Left lobe of liver (tissue), 2 donors: ENCODE measurements at places on chromosomes 16 and 17.
A peak's percentile ranks its signal among the peaks of the same experiment; 100 is the strongest.

GRCh38 chr17:40615068-40615840 is 32.4 kb downstream of the SMARCE1 start:
- peak; percentile 74 for DNase-seq

DNA sequence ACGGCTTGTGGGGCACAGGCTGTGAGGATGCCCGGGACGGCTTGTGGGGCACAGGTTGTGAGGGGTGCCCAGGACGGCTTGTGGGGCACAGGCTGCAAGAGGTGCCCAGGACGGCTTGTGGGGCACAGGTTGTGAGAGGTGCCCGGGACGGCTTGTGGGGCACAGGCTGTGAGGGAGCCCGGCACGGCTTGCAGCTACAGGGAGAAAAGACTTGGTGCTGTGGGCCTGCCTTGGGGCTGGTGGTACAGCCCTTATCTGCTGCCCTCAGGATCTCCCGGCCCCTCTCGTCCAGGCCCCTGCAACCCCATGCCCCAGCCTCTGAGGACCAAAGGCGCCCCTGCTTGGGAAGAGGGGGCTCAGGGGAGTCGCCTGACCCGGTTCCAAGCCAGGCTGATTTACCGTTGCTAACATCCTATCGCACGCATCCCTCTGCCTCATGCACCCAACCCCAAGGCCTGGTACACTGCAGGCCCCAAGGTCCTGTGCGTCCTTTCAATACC is 5.0 kb upstream of the HBM start:
- no peak for DNase-seq

- no peak for DNase-seq
Measured at GRCh38 chr17:75548813-75549212, 23.3 kb downstream of the LLGL2 start.

GRCh38 chr17:8904201-8904600 is 36.7 kb upstream of the PIK3R6 start:
- peak; percentile 18 for DNase-seq

DNA sequence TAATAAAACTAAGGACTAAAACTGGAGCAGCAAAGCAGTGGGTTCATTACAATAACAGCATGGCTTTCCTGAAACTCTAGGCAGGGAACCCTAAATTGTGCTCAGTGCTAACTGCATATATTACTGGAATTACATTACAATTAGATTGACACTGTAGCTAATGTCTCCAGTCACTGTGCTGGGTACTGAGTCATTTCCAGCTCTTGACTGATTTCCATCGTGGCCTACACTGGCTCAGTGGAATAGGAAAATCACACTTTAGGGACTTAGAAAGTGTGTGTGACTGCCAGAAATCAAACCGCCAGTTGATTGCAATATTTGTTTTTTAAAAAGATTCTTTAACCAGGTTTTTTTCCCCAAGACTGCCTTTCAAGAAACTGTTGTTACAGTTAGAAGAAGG is 1447.4 kb upstream of the GOT2 start:
- no peak for DNase-seq

DNA sequence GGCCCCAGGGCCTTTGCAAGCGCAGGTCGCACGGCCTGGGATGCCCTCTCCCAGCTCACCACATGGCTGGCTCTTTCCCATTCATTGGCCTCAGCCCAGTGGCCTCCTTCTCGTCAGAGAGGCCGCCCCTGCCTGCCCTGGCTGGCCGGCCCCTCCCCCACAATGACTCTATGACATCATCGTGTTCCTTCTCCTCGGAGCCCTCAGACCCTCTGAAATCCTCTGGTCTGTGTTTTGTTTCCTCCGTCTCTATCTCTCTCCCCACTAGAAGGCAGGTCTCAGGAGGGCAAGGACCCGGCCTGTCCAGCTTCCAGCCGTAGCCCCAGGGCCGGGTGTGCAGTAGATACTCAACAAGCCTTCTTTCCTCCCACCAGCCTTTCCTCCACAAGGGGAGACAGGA is 164.8 kb upstream of the FOXF1 start:
- no peak for DNase-seq

- DNase-seq, result no peak
Measured at GRCh38 chr16:89113152-89113547, 19.5 kb downstream of the ACSF3 start.

- no peak for DNase-seq
Measured at GRCh38 chr17:14605267-14605599, 304.4 kb downstream of the HS3ST3B1 start.

GRCh38 chr17:47934856-47935255 is 6.5 kb upstream of the PNPO start:
- DNase-seq, result no peak

DNA sequence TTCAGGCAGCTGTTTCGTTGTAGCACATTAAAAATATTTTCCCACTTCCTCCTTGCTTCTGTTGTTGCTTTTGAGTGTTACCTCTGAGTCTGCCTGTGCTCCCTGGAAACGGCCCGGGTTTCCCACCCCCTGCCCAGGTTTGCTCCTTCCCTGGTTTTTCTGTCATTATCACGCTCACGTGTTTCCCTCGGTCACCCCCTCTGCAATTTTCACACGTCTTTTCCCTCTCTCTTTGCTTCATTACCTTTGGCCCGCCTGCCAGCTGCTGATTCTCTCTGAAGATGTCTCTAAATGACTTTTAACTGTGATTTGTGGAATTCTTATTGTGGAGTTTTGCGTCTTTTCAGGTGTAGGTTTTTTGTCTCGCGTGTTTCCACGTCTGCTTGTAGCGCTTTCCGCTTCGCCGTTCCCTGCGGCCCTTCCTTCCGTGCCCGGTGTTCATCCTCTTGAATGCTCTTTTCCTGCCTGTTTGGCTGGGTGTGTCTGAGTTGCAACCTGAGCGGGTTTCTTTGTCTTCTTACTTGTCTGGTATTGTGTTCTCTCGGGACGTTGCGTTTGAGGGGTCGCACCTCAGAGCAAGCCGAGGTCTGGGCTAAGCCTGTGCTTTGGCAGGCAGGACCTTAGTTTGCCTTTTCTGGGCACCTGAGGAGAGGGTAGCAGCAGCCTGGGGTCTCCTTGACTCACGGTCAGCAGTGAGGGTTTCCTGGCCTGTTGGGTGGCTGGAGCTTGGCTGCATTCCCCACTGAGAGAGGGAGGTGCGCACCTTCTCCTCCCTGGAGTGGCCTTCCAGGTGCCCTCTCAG is 96.3 kb upstream of the ZNF750 start:
- no peak for DNase-seq

DNA sequence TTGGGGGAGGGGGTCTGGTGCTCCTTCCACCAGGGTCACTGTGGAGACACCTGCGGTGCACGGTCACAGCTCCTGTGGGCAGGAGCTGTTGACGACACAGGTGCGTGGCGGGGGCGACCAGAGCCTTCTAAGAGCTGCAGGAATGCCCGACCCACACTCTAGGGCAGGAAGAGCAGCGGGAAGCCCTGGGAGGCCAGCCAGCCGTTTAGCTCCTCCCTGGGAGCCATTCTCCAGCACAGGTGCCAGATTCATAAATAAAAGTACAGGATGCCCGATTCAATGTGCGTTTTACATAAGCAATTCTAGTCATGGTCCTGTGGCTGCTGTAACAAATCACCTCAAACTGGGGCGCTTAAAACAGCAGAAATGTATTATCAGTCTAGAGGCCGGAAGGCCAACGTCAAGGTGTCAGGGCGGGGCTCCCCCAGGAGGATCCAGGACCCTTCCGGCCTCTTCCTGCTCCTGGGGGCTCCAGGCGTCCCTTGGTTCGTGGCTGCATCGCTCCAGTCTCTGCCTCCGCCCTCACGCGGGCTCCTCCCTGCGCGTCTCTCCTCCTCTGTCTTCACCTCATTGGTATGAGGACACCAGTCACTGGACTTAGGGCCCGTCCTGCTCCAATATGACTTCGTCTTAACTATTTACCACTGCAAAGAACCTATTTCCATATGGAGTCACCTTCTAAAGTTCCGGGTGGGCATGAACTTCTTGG is 155.4 kb downstream of the FOXL1 start:
- DNase-seq, result no peak

DNA sequence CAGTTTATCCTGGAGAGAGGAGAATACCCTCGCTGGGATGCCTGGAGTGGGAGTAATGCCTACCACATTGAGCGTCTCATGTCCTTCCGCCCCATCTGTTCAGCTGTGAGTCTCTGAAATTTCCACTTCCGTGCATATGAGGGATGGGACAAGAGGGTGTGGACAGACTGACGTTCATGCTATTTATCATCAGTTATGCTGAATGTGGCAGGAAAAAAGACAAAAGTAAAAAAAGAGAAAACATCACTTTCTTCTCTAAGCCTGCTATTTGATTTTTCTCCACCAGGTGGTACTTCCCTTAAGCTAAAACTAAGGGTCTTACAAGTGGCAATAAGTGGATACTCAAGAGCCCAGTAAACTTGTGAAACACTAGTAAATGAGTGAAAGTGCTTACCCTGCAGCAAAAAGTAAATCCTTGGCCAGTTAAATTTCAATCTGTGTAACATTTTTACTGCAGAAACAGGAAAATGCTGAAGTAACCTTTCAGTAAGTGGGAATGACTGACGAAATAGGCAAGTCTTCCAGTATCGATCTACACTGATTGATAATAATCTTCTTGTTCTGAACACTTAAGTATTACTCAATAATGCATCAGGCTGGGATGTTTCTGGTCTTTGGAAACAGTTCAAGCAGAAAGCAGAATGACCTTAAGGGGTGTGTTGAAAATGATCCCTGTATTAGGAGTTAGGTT is 5.6 kb downstream of the CRYBA1 start:
- no peak for DNase-seq

DNA sequence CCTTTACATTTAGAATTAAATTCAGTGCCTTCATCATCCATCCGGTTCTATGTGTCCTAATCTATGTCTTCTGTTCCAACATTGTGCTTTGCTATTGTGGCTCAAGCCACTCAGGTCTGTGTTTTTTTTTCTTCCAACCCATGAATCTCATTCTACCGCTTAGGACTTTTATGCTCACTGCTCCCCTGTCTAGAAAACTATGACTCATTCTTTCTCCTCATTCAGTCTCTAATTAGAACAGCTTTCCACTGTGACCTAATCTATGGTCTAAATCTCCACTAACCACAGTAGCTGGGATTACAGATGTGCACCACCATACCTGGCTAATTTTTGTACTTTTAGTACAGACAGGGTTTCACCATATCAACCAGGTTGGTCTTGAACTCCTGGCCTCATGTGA is 418.7 kb downstream of the KCNJ2 start:
- no peak for DNase-seq

DNA sequence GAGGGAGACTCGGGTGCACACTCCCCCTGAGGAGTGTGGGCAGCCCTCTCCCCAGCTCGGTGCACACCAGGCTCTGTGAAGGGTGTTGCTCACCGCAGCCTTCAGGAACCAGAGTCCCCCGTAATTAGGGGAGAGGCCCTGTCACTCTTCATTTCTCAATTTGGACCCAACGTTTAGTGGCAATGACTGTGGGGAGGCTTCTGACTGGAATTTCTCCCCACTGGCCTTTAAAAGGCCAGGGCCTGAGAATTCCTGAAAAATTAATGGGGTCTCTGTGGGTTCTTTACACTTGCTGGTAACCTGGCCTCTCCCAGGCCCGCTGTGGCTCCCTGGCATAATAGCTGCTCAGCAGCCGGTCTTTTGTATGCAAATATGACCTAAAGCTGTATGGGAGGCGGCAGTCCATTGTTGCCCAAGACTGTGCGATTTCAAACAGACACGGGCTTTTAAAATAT is 209.7 kb downstream of the MSI2 start:
- DNase-seq, result no peak

- peak; percentile 48 for DNase-seq
Measured at GRCh38 chr16:85402910-85403692, 210.0 kb upstream of the GSE1 start.

DNA sequence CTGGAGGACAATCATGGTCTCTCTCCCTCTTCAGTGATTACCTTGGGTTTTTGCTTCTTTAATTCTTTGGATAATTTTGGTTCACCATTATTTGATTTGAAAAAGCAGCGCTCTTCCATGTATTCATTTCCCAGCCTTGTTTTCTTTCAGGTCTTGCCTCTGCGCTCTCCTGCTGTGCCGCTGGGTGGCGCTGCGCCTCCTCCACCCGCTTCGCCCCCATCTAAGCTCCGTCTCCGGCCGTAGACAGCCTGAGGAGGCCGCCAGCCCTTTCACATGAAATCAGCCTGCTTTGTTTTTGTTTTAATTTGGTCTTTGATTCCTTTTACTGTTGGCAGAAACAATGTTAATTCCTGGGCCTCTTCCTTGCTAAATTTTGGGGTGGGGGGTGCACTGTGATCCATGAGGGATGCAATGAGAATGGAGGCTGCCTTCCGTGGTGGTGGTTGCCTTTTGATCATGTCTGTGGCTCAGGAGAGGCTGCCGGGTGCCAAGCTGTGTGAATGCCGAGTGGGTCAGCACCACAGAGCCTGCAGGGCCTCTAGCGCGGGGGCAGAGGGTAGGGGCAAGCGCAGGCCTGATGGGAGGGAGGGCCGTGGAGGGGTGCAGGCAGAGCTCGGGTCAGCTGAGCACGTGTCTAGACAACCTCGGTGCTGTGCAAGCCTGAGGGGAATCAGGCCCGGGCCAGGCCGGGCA is 64.1 kb downstream of the PLD6 start:
- no peak for DNase-seq

- DNase-seq, result peak; percentile 68
Measured at GRCh38 chr16:67936124-67936879, at the start of gene PSMB10. Gene PSMB10, minus strand, starts transcription at chr16:67936850. Its CDS starts 101 bp downstream, at chr16:67936749.

GRCh38 chr17:27585153-27585681 is 45.8 kb upstream of the LGALS9 start:
- no peak for DNase-seq

- DNase-seq, result peak; percentile 74
Measured at GRCh38 chr17:45428050-45428617, 4.5 kb downstream of the ARHGAP27 start.

DNA sequence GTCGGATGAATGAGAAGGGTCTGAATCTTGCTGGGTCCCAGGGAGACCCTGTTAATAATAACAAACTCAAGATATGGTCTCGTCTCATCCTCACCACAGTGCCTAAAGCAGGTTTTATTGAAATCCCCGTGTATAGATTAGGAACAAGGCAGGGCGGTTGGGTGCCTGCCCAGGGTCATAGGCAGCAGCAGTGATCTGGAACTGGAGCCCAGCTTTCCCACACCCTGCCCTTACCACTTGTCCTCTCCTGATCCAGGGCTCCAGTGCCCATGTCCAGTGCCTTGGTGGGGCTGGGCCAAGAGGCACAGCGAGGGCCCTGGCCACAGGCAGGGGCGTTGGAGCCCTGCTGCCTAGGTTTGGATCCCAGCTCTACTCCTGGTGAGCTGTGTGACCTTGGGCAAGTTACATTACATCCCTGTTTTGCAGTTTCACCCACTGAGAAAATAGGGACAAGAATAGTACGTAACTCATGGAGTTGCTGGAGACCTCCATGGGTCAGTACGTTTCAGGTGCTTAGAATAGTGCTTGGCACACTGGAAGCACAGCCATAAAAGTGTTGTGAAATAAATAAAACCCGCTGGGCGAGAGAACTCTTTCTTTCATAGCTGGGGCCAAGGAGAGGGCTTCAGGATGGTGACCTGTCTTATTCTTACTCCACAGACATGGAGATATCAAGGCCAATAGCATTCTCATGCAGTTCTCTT is 13.9 kb downstream of the SOCS3 start:
- DNase-seq, result no peak

GRCh38 chr16:89401641-89402445 is 88.5 kb downstream of the ANKRD11 start:
- DNase-seq, result no peak

DNA sequence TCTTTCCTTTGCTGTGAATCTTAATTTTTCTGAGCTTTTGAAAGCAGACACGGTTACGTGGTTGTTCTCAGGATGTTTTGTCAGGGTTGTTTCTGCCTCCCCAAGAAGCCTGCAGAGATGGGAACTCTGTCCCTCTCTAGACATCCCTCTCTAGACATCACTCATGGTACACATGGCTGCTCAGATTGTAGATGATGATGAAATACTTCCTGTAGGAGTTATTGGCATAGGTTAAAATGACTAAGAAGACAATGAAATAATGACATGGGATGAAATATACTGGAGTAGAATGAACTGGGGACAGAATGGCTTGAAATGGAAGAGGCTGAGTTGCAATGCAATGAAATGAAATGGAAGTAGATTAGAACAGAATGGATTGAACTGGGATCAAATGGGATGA is 253.4 kb downstream of the SHISA9 start:
- DNase-seq, result no peak
